NCI-H446 treated with DMSO at 0.1 percent for 48 hours (cell line): ENCODE measurements at places on chromosomes 1 and 21.

GRCh38 chr1:200733907-200734306 is 4.8 kb upstream of the CAMSAP2 start:
- no peak for DNase-seq

DNA sequence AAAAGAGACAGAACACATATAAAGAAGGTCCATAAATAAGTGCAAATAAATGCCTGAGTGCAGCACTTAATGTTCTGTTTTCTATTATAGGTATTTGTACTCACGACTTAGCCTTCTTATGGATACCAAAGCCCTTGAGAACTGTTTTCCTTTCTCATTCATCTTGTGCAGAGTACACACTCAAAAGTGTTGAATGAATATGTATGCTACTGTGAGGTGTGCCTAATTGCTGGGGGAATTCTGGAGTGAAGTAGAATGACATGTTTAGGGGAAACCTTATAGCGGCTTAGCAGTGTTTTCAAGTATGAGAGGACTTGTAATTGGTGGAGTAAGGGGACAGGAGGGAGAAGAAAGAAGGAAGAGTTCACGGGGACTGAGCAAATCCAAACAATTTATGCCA is 157.6 kb downstream of the CACNA1E start:
- DNase-seq, result no peak

- no peak for DNase-seq
These were observed 7.8 kb downstream of the TBX19 start for GRCh38 chr1:168288311-168289052.

DNA sequence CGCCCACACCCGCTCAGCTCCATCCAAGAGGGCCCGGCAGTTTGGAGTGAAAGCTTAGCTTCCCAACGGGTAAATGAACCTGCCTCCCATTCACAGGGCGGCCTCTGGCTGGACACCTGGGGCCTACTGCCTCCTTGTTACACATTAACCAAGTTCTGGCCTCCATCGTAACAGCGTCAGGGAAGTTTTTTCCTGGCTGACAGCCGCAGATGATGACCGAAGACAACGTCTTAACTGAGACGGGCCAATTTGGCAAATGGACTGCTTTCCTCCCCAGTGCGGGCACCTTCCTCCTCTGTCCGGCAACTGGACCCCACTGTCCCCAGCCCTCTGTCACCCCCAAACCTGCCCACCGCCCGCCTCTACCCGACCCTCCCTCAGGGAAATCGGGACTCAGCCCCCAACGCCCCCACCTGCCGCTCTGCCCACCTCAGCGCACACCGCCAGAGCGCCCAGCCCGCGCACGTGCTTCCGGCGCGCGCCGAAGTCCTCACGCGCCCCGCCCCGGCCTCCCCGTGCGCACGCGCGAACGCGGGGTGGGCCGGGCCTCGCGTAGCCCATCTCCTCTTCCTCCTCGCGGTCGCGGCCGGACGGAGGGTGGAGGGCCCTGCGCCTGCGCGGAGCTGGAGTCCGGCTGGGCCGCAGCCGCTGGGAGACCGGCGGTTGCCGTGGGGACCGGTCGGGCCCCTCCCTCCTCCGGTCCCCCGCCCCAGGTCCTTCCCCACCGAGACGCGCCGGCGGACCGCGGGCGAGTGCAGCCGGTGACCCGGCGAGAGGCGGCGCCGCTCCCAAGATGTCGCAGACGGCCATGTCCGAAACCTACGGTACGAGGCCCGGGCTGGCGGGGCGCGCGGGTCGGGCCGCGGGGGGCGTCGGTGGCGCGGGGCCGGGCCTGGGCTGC is at the start of gene RAB4A:
RAB4A (plus strand) TSS at position 565 of the 901 bp plus-strand sequence; CDS start at position 794, 229 bp downstream.
- DNase-seq, result peak; percentile 37

GRCh38 chr1:39859859-39860812 is 23.2 kb downstream of the TRIT1 start:
- no peak for DNase-seq

- DNase-seq, result no peak
These were observed 246.3 kb downstream of the FGGY start for GRCh38 chr1:59543211-59543668.

GRCh38 chr1:201591348-201591747 is 52.4 kb downstream of the NAV1 start:
- DNase-seq, result no peak

DNA sequence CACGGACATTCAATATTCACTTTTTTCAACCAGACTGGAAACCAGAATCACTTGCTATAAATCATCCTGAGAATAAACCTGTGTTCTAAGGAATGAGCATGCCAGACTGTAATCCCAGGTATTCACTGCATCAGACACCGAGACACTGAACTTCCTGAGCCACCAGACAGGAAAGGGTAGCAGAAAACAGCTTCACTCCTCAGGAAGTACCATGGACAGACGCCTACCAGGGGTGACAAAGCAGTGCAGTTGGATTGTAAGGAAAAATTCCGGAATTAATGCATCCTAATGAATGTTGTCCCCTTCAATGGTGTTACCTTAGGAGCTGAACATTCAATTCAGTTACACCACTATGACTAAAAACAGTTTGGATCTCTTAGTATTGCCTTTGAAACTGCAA is 156.1 kb downstream of the PIGK start:
- no peak for DNase-seq

DNA sequence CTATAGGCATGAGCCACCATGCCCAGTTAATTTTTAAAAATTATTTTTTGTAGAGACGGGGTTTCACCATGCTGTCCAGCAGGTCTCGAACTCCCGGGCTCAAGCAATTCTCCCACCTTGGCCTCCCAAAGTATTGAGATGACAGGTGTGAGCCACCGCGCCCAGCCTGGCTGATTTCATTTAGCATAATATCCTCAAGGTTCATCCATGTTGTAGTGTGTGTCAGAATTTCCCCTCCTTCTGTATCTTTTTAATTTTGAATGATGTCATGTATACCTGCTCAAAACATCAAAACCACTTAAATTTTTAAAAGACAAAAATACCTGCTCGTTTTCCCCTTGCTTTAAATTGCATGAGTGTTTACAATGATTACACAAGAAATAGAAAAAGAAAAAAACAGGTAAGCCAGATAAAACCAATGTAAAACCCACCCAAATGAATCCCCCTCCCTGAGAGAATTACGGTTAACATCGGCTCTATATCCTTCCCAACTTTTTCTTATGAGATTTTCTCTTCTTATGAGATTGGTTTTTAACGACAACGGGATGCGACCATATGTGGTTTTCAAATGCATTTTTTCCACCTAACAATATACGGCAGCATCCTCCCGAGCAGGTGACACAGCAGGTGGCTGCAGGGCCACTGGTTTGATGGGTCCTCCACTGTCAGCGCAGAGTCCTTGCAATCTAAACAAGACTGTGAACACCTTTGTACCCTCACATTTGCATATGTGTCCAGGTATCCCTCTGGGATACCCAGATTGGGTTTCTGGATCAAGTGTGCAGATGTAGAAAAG is 22.1 kb downstream of the IFFO2 start:
- DNase-seq, result no peak

GRCh38 chr1:246324711-246325110 is 182.4 kb downstream of the SMYD3 start:
- DNase-seq, result no peak

GRCh38 chr1:202237052-202237451 is 43.5 kb downstream of the LGR6 start:
- no peak for DNase-seq

- no peak for DNase-seq
These were observed 187.7 kb downstream of the TRABD2B start for GRCh38 chr1:47809301-47810084.

- no peak for DNase-seq
These were observed 48.3 kb downstream of the ECE1 start for GRCh38 chr1:21241771-21242581.

- no peak for DNase-seq
These were observed 39.1 kb downstream of the NIPAL3 start for GRCh38 chr1:24454673-24455072.

DNA sequence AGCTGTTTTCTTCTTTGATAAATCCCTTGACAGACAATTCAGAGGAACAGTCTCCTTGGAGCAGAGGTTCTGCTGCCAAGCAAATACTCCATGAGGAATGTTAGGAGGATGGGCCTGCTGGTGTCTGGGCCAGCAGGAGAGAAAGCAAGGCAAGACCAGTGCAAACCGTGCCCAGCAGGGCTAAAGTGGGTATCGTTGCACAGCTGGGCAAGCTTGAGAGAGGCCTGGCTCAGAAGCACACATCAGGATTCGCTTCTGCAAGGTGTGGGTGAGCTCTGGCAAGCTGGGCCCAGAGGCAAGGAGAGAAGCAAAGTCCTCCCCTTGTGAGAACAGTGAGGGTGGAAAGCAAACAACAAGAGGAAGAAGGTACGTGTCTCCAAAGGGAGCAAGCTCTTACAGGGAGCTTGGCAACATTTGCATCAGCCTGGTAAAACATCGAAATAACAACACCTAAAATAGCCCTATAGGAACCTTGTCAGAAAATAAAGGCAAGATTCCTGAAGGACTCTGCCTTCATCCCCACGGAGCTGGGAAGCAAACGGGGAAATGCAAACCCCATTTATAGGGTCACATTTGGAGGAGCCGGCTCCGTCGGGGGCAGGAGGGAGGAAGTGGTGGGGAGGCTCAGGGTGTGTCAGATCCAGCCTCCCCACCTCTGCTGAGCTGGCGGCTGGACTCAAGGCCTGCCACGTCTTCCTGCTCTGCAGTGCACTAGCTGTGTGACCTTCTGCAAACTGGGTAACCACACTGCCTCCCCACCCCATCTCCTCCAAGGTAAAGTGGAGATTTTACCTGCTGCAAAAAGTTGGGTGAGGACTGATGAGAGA is 62.3 kb upstream of the HIVEP3 start:
- no peak for DNase-seq

DNA sequence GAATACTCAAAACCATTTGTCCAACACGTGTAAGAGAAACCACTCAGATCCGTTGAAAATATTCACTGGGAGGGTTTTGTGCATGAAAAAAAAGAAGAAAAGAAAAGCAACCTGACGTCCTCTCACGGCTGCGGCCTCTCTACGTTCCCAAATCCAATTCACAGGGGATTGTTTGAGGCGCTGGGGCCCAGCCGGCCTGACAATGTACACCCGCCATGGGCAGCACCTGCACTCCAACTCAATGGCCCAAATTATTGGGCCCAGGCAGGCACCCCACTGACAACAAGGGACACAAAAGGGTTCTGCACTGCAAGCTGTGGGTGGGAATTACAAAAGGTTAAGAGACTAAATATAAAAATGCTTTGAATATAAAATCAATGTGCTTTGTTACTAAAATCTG is 41.5 kb downstream of the MORN1 start:
- DNase-seq, result no peak

GRCh38 chr21:32423320-32424190 is 11.0 kb downstream of the EVA1C start:
- DNase-seq, result no peak

- DNase-seq, result peak; percentile 29
These were observed 26.1 kb upstream of the SLAMF6 start for GRCh38 chr1:160548960-160549664.

DNA sequence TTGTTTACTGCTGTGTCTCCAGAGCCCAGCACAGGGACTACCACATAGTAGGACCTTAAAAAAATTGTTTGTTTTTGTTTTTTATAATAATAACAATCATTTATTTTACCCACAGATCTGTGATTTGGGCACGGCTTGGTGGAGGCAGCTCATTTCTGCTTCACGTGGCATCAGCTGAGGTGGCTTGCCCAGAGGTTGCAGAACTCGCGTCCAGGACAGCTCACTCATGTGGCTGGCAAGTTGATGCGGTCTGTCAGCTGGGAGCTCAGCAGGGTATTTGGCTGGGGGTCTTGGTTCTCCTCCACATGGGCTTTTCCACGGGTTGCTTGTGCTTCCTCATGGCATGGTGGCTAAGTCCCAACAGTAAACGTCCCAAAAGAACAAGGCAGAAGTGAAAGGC is 2.9 kb upstream of the SYNC start:
- peak; percentile 28 for DNase-seq

DNA sequence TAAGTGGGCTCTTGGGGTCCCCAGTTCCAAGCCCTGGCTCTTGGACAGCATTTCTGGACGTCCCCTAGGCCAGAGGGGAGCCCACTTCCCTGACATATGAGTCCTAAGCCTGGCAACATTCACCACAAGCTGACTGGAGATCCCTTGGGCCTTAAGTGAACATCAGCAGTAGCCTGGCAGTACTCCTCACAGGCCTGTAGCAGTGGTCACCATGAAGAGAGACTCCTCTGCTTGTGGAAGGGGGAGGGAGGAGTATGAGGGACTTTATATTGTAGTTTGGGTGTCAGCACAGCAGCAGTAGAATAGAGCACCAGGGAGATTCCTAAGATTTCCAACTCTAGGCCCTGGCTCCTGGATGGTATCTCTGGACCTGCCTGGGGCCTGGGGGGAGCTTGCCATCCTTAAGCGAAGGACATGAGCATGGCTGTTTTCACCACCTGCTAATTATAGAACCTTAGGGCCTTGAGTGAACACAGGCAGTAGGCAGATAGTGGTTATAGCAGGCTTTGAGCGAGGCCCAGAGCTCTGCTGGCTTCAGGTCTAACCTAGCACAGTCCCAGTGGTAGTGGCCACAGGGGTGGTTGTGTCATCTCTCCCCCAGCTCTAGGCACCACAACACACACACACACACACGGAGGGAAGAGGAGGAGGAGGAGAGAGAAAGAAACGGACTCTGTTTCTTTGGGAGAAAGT is 71.4 kb upstream of the APOBEC4 start:
- DNase-seq, result no peak

- DNase-seq, result no peak
These were observed 177.6 kb downstream of the GABPA start for GRCh38 chr21:25912402-25912746.

DNA sequence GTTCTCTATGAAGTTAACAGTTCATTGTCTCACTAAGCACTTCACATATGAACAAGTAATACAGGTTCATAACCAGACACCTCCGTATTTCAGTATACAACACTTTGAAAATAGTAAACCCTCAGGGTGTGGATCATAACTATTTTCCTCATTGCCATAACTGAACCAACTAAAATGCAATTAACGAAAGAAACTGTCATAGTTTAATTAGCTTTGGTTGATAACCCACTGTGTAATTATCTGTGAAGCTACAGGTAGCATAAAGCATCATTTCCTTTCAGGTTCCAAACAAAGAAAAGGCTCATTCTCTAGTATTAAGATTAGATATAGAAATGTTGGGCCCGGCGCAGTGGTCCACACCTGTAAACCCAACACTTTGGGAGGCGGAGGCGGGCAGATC is 58.5 kb downstream of the EIF4G3 start:
- no peak for DNase-seq

- no peak for DNase-seq
These were observed 73.6 kb downstream of the ZNF281 start for GRCh38 chr1:200336101-200336845.

GRCh38 chr1:208888376-208888775 is 644.2 kb upstream of the PLXNA2 start:
- no peak for DNase-seq

DNA sequence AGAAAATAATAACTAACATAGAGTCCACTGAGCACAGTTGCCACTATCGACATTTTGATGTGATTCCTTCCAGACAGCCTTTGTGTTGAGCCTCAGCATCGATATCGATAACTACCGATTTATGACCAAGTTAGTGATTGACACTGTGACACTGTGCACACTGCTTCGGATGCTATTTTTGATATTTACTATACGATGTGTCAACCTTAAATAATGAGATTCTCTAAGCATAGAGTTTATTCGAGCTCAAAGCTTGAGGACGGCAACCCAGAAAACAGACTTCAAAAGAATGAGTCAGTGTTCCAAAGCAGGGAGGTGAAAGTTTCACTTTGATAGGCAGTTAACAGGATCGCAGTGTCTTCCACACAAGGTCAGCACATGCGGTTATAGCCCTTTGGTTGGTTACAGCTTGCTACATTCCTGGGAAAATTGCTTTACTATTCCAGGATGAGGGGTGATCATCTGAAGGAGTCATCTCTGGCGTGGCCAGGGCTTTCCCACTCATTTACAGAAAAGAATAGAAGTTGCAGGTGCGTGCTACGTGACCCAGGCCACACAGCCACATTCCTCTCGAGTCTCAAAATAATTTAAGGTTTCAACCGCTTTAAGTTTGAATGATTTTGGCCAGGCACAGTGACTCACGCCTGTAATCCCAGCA is 53.6 kb upstream of the EFHD2 start:
- DNase-seq, result no peak
